ENCODE measurements at places on chromosomes 11 and 22.

- DNase-seq: no peak
These were observed 54.6 kb downstream of the SPECC1L start for GRCh38 chr22:24325105-24325757.

DNA sequence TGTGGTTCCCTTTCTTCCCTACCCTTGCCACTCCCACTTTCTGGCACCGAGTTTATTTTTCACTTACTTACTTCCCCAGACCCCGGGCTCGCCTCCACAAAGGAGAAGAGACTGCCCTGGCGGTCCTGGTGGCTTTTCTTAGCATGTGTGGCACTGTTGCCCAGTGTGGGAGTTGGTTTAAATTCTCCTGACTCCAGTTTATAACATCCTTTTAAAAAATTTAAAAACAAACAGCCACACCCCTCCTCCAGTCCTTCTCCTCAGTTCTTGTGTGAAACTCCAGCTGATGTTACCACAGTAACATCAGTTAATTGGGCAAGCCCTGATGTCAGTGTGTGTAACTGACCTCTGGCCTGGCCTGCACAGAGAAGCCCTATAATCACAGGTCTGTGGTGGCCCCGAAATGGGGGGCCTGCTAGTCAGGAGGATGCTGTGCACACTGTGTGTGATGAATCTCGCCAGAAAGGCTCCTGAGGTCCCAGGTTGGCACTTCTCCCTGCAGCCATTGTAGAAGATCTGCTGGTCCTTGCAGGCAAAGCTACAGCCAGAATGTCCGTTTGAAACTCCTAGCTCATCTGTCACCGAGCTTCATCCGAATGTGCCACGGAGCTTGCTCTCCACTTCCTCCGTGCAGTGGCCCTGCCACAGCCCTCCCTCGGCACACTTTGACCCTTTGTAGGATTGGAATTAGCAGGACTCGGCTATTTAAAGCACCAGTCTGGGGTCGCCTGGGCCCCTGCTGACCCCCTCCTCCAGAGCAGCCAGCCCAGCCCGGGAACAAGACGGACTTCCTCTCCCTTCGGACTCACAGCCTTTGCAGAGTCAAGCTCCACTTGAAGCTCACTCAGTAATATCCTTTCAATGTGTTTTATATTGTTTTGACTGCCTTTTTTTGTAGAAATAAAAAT lies 7.6 kb downstream of the YDJC start:
- DNase-seq: no peak

DNA sequence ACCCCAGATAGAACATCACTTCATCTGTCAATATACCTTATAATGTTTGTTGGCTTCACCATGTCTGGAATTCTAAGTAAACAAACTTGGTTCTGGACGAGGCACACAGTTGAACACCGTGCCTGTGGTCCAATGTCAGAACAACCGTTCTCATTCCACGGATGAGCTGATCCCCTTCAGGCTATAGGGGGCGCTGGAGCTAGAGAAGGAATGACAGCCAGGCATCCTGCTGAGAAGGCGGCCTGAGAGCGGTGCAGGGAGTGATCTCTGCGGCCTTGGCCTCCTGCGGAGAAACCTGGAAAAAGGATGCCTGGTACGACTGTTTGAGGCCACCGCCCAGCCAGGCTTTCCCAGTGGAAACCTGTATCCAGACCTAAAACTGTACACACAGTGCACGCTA lies 48.7 kb downstream of the FDX1 start:
- DNase-seq: no peak

DNA sequence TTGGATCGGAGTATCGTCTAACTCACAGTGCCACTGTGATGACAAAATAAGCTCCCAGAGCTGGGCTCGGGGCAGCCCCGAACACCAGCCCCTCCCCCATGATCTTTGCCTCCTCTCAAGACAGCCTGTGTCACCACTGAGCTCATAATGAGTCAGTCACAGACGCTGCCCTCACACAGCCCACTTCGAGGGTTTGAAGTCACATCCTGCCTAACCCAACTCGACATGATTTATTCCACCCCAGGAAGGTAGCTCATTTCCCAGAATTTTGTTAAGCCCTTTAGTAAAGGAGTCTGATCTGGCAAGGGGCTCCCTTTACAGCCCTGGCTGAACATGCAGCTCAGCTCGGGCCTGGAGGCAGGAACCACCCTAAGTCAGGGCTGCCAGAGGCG lies 22.8 kb downstream of the MYH9 start:
- DNase-seq: no peak

GRCh38 chr11:76603202-76603601 lies 67.3 kb downstream of the LRRC32 start:
- DNase-seq: no peak

DNA sequence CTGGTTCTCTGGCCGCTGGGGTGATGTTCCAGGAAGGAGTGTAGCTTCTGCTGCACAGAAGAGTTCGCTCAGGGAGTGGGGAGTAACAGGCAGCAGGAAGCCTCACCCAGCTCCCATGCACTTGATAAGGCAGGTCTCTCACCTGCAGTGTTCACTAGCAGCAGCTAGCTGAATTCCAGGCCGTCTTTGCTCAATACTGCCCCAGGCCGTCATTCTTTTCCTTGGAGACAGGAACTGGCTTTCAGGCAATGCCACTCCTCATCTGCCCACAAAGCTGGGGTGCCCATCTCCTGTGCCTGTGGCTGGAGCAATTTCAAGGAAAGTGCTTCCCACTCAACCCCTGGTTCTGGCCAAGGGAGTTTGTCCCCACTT lies 66.1 kb downstream of the ARHGAP42 start:
- no peak for DNase-seq

Measured in stimulated activated CD8-positive, alpha-beta memory T cell treated with anti-CD3 and anti-CD28 coated beads, Interleukin-15, amount 100 ng/mL, for 24 hours (primary cell).